ENCODE measurements at places on chromosomes 1 and 21.

DNA sequence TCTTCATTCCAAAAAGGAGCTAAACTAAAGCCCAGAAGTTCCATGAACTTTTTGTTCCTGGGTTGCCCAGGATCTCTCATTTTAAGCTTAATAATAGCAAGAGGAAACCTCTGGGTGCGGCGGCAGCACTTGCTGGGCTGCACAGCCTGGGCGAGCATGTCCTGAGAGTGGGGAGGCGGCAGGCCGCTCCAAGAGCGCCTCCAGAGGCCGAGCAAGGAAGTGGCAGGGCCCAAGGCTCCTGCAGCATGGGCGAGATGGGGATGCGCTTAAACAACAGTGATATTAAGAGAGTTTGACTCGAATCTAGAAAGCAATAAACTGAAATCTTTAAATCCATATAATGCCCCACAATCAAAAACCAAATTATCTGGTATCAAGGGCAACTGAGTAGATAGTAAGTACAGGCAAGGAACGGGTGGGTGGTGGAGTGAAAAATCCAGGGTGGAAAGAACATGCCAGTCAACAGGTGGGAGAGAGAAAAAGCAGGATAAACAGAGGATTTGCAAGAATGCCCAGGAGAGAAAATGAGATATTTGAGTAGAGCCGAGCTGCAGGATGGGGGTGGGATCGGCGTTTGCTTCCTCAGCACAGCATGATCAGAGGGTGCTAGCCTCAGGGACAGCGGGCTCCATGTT lies 14.1 kb upstream of the TNR start:
- no peak for DNase-seq

DNA sequence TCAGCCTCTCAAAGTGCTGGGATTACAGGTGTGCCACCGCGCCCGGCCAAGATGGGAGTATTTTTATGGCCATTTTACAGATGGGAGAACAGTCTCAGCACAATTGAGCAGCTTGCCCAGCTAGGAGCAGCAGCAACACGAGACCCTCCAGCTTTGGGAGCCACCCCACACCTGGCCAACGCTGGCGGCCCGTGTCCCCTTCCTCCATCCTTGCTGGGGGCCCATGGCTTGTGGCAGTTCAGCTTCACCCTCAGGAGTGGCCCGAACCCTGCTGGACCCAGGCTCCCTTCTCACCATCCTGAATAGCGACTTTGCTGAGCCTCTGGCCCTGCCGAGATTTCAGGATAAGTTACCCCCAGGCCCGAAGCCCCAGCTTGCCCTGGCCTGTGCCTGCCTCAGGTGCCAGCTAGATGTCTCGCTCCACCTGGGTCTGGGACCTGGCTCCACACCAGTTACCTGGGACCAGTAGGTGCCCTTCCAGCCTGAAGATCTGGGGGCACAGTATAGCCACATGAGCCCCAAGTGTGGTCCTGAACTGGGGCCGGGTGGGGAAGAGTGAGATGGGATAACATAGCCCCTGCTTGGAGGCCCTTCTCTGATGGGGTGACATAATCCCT lies 19.2 kb downstream of the SLC66A1 start:
- DNase-seq, result no peak

DNA sequence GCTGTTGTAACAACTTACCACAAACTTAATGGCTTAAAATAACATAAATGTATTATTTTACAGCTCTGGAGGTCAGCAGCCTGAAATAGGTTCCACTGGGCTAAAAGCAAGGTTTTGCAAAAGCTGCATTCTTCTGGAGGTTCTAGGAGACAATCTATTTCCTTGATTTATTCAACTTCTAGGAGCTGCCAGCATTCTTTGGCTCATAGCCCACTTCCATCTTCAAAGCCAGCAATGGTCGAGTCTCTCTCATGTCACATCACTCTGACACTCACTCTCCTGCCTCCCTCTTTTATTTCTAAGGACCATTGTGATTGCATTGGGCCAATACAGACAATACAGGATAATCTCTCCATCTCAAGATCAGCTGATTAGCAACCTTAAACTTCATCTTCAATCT lies 15.1 kb upstream of the FOXJ3 start:
- peak; percentile 24 for DNase-seq

DNA sequence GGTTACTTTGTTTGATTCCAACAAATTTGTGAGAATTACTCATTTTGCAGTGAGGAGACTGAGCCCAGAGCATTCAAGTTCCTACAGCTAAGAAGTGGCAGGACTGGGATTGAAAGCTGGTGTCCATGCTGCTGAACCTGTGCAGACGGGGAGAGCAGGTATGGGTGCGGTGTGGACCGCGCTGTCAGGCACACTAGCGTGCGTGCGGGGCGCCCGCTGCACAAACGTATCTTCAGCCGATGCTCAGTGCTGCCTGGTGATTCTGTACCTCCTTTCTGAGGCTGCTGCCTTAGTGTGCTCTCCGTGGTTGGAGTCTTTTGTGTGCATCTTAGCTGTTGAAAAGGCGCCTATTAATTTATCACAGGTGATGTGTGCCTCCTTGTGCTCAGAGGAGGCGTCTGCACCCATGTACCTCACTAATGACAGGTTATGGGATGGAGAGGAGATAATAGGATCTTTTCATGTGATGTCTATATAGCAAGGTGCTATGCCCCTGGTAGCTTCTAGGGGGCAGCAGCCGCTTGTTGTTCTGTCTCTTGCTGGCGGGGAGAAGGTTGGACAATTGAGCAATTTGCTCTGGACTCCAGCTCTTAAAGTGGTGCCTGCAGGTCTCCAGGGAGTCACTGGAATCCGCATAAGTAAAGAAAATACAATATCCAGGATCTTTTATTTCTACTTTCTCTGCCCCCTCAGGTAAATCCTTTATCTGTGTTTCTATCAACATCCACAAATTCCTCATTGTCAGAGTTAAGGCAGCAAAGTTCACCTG lies 32.5 kb downstream of the PEX14 start:
- DNase-seq, result peak; percentile 93
